ENCODE measurements at places on chromosomes 3 and 15.

- no peak for DNase-seq
Observed at GRCh38 chr3:37816271-37816670, 45.4 kb upstream of the CTDSPL start.

GRCh38 chr3:124282751-124283651 is 291.1 kb upstream of the ROPN1 start:
- no peak for DNase-seq

DNA sequence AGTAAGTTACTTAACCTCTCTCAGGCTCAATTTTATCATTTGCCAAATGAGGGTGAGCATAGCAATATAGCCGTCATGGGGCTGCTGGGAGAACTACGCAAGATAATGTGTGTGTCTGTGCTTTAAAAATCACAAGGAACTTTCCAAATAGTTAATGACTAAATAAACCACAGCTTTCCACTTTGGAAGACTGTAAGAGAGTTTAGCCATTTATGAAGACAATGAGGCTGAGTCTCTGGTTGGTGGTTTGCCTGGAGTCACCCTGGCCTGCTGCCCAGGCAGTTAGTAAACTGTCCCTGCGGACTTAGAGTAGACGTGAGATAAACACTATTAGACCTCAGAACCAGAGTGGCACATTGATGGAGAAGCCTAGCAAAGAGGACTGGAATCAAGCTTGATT is 357.7 kb downstream of the CLSTN2 start:
- no peak for DNase-seq

GRCh38 chr3:174758943-174759342 is 100.2 kb upstream of the NAALADL2 start:
- no peak for DNase-seq

DNA sequence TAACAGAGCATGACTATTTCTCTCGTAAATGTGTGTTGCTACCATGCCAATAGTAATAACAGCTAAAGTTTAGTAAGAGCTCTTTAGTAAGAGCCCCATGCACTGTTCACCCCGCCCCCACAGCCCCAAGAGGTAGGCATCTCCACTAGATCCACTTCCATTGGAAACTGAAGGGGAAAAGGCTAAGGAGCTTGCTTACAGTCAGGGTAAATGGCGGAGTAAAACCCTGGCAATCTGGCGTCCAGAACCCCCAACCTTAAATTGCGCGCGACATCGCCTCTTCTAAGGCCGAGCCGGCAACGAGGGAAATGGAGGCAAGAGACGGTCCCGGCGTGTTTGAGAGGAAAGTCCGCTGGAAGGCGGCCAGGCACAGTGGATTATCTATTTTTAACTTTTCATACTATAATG is 654 bp upstream of the C3orf38 start:
- no peak for DNase-seq

GRCh38 chr15:49823987-49824774 is 203.3 kb downstream of the DTWD1 start:
- DNase-seq: no peak

DNA sequence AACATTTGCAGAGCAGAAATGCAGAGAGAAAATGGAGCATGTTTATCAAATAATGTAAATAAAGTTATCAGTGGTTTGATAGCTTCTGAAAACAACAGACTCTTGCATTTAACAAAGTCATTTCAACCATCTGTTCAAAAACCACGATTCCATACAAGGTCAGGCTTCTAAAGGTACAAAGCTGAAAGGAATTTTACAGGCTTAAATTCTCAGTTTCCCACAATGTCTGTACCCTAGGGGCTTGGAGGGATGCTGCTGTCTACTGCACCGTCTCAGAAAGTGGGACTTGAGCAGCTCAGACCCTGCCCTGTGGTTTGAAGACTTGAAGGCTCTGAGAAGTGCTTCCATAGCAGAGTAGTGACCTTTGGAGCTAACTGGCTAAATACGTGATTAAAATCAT is 30.4 kb upstream of the TM4SF1 start:
- DNase-seq: no peak

DNA sequence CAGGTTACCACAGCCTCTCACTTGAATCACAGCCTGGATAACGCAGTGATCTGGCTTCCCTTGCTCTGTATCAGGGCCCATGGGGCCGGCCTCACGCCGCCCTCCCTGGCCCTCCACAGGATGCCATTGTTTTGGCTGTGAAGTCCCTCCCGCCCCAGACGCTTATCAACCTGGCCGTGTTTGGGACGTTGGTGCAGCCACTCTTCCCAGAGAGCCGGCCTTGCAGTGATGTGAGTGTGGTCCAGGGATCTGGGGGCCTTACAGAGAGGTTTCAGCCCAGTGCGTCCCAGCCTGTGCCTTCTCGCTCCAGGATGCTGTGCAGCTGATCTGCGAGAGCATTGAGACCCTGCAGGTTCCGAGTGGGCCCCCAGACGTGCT is 6.6 kb downstream of the VWA5B2 start:
- no peak for DNase-seq

- no peak for DNase-seq
Observed at GRCh38 chr15:58380280-58380945, 51.4 kb upstream of the LIPC start.

- DNase-seq: no peak
Observed at GRCh38 chr3:46215810-46216414, 7.8 kb upstream of the CCR1 start.

- DNase-seq: no peak
Observed at GRCh38 chr3:197997936-197998335, 37.9 kb downstream of the LMLN start.

DNA sequence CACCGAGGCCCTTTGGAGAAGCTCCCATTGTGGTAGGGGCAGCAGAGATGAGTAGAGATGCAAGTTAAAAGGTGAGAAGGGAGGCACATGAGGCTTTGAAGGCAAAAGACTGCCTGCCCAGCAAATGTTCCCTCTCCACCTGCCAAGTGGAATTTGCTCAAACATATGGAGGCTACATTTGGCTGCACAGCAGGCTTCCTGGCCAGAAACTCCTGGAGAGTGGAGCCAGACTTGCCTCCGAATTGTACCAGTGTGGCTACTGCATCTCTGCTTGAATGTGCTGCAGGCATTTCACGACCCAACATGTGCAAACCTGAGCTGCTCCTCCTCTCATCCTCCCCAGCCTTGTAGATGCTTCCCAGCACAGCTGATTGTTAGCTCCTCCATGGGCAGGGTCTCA is 229.2 kb downstream of the ZNF621 start:
- DNase-seq: no peak

GRCh38 chr15:89728254-89728653 is 22.8 kb downstream of the MESP1 start:
- no peak for DNase-seq

- DNase-seq: no peak
Observed at GRCh38 chr3:72009851-72010443, 225.0 kb upstream of the PROK2 start.

DNA sequence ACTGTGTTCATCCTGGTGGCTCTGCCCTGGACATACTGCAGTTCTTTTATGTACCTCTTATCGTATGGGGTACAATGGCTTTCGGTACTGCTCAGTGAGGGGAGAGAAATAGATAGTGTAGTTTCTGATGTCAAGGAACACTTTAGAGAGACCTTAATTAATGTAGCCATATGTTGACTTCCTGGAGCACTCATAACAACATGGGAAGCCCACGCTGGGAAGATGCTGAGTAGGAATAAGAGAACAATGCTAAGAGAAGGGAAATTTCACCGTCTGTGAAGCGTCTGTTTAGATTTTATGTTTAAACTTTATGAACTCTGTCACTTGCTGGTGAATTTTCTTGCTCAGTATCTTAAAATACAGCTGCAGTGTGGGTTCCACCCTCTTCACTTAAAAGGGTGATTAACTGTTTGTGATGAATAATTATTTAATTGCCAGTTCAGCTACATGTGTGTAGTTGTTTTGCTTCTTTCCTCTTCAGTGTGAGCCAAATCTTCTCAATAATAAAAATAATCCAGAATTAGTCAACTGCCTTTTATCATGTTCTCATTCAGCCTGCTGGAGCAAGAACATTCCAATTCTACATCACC is 373.1 kb upstream of the TPRG1 start:
- no peak for DNase-seq

DNA sequence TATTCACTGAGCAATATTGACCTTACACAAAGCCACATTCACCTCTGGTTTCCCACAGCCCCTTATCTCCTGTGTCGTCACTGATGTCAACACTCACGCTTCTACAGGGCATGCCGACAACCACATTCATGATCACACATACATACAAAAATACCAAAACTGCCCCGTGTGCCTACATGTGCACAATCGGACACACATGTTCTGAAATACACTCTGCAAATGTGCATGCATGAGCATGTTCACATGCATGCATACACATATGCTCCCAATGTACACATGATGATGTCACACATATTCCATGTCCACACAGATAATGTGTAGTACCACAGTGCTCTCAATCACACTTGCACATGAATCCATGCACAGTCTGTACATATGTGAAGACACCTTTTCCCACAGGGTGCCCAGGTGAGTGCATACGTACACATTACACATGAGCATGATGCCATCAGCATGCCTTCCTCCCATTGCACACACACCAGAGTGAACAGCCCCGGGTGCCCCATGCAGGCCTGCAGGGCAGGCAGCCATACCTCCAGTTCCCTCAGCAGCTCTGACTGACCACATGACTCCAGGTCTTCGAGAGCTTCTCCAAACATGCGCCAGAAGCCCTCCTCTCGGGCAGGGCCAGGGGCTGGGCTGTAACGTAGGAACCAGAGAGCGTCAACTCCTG is 37.0 kb downstream of the GRIP2 start:
- DNase-seq: no peak

GRCh38 chr15:39359771-39360170 is 221.1 kb upstream of the THBS1 start:
- no peak for DNase-seq

DNA sequence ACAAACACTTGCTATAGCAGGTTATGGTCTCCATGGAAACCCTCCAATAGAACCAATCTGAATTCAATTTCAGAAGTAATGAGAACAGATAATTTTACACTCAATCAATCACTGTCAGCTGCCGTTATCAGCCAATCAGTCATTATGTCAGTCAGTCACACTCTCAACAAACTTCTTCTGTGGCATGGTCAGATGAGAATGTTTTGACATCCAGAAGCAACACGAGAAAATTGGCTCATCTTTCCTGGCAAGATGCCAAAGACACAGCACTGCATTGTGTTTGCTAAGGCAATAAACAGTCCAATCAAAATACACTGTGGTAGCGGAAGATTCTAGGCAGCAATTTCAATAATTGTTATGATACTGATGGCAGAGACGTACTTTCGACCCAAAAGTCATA is 190.7 kb downstream of the RORA start:
- no peak for DNase-seq

DNA sequence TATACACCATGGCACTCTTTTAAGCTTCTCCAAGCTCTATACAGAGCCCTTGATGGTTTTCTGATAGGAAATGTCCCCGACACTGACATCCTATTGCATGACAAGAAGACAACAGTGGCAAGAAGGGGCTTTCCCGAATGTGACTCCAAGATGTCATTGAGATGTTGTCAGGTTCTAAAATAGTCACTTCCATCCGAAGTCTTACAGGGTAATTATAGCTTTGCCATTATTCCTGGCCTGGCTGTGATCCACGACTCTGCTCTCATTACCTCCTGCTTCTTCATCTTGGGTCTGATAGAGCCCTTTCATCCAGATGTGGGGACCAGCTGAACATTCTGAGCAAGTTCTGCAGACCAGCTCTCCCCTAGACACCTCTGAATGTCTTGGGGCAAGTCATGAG is 40.6 kb upstream of the ADAMTS9 start:
- no peak for DNase-seq

- DNase-seq: no peak
Observed at GRCh38 chr3:112405845-112406244, 72.9 kb downstream of the CD200 start.

DNA sequence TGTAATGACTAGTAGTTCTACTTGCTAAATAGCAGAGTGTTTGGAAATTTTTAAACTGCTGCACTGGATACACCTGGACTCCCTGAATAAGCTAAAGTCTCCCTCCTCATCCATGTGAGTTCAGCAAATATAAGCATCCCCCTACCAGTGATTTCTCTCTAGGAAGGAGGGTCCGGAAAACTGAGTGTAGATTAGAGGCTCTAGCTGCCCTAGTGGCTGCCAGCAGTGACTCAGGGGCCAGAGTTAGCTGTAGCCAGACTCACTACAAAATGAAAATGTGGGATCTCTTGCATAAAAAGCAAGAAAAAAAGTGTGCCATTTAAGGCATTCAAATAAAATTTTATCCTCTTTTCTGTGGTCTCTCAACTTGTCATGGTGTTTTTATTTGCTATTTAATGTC is 485.0 kb upstream of the ATP11B start:
- DNase-seq: no peak

DNA sequence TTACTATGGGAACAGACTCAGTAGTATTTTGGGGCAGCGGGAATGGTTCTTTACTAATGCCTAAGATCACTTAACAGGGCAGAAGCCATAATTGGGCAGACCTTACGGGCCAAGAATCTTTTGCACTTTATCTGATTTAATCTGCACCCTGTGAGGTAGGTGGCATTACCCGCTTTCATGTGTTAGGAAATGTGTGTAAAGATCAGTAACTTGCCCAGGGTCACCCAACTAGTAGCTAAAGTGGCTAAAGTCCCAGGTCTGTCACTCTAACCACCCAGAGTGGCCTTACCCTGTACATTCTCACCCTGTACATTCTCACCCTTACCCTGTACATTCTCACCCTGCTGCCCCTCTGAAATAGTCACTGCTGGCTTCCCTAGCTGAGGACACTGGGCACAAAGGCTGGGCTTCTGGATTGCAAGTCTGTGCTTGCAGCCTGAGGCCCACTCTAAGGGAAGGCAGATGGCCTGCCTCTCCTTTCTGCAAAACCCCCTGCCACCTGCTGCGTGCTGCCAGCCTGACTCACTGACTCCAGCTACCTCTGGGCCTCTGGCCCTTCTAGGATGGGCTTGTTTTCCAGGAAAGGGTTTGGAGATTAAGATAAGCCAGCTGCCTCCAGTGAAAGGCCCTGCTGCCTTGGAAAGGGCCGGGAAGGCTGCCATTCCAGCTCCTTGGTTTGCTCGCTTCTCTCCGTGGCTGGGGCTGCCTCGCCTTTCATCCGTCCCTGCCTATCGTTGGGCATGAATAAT is 37.5 kb upstream of the MYZAP start:
- DNase-seq: no peak

DNA sequence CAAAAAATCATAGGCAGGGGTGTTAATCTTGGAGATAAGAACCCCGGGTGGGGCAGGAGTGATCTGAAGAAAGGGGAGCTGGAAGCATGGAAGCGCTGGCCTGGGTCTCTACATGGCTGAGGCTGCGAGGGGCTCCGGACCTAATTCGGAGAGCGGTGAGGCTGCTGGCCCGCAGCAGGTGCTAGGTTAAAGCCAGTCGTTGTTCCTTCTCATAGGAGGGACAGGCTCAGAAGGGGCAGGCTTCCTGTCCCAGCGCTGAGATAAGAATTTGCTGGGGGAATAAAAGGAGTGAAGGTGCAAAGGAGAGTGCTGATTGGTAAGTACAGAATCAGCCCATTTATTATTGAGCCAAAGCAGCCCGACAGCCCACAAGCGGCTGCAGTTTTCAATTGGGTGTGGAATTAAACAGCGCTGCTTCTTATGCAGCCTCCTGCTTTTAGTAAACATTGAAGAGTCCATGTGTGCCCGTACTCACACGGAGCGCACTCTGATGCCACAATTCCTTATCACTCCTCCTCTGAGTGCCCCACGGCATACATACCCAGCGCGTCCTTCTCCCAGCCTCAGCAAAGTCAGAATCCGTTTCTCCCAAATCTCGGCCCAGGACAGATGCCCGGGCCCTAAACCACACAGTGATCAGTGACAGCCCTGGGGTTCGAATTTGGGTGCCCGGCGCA is 17.1 kb downstream of the CHST13 start:
- DNase-seq: no peak

- no peak for DNase-seq
Observed at GRCh38 chr15:89664441-89665350, 9.4 kb upstream of the KIF7 start.
